ENCODE measurements at places on chromosomes 2 and 18.

GRCh38 chr2:193523662-193524061 is 1328.9 kb upstream of the TMEFF2 start:
- DNase-seq: no peak

DNA sequence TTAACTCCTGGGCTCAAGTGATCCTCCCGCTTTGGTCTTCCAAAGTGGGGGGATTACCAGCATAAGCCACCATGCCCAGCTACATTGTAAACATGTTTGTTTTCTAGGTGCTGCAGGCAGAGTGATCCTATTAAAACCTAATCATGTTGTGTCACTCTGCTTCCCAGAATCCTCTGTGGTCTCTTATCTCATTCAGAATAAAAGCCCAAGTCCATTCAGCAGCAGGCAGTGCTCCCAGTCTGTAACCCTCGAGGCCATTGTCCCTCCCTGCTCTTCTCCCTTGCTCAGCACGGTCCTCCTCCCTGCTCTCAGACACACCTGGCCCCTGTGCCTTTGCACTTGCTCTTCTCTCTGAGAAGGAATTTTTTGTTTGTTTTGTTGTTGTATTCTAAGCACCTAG is 11.1 kb upstream of the CABYR start:
- no peak for DNase-seq

- DNase-seq: no peak
Observed at GRCh38 chr2:184927040-184927439, 328.7 kb downstream of the ZNF804A start.

GRCh38 chr2:150107816-150108215 is 379.7 kb downstream of the RND3 start:
- DNase-seq: no peak

DNA sequence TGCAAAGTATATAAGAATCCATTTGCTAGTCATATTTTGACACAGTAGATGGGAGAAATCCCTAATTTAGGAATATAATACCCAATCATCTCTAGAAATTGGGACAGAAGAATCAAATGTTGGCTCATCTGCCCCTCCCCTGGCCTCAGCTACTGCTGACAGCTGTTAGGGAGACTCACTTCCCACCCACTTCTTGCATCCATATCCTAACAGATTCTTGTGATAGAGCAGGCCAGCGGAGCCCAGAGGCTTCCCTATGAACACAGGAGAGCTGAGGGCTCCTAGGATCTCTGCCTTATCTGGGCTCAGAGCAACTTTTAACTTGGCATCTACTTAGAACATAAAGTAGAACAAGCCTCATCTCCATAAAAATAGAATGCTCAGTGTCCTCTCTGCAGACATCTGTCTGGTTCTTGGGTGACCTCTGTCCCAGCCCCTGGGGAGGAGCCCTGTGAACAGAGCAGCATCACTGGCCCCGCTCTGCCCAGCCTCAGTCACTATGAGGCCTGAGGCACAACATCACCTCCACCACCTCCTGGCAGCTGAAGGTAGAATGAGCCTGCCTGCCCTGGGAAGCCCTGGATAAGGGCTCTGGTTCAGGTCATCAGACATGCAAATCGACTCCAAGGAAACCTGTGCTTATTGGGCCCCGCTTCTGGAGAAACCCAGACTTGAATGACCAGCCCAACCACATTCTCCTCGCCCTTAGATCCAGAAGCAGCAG is 229.7 kb downstream of the ANKRD36B start:
- no peak for DNase-seq

DNA sequence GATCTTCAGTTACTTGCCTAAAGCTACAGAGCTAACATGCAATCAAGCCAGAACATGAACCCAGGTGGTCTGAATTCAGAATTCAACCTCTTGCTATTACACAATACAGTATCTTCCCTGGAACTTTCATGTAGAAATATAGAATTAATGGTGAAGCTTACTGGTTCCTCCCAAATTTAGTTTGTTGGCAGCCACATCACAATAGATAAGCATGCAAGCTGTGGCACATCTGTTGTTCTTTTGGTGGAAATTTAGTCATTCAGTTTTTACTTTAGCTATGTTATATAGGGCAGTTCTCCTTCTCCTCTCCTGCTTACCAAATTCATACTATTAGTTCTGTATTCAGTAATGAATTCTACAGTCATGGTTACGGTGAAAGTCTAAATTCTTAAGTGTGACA is 101.0 kb upstream of the RNF152 start:
- no peak for DNase-seq

- DNase-seq: no peak
Observed at GRCh38 chr2:237556773-237557632, 9.4 kb upstream of the PRLH start.

- DNase-seq: no peak
Observed at GRCh38 chr2:4962419-4962818, 729.8 kb upstream of the SOX11 start.

DNA sequence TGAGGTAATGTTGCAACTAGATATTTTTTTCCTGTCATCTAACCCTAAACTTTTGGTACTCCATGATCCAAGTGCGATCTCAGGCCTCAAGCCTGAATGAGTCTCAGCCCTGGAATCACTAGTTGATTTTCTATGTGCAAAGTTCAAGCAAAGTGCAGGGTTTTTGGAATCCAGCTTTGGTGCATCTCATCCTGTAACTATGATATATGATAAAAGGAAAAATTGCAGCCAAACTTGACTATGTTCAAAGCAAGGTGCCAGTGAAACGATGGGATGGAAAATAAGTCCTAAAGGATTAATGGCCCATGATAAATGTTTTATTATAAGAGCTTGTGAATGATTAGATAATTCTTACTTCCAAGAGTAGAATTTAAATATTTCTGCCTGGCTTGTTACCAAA is 78.9 kb upstream of the NT5C1B start:
- no peak for DNase-seq

- no peak for DNase-seq
Observed at GRCh38 chr2:160252278-160252887, 52.3 kb upstream of the ITGB6 start.

- DNase-seq: no peak
Observed at GRCh38 chr2:226746196-226746800, 53.3 kb downstream of the IRS1 start.

- no peak for DNase-seq
Observed at GRCh38 chr18:27004056-27004829, 138.7 kb upstream of the AQP4 start.

DNA sequence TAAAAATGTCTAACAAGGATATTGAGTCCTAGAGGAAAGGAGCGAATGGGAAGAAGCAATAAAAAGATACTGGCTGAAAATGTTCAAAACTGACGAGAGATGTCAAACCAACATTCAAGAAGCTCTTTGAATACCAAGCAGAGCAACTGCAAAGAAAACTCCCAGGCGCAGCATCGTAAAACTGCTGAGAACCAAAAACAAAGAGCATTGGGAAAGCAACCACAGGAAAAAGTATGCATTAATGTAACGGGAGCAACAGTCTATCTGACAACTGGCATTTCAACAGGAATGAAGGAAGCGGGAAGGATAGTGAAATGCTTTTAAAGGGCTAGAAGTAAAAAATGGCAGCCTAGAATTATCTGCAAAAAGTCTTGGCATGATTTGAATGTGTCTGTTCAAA is 53.1 kb downstream of the ADCY3 start:
- no peak for DNase-seq

DNA sequence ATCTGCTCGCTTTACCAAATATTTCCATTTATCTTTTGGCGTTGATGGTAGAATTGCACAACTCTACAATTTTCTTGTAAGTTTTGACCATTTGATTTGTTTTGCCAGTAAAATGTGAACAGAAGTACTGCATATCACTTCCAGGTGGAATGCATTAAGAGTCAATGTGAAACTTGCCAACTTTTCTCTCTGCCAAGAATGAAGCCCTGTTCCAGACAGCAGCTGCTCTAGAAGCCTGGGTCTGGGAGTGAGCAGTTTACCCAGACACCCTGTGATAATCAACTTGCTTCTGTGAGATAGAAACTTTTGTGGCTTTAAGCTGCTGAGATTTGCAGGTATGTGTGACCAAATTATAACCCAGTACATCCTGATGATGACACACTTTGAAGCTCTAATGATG is 115.9 kb upstream of the SYT4 start:
- no peak for DNase-seq

DNA sequence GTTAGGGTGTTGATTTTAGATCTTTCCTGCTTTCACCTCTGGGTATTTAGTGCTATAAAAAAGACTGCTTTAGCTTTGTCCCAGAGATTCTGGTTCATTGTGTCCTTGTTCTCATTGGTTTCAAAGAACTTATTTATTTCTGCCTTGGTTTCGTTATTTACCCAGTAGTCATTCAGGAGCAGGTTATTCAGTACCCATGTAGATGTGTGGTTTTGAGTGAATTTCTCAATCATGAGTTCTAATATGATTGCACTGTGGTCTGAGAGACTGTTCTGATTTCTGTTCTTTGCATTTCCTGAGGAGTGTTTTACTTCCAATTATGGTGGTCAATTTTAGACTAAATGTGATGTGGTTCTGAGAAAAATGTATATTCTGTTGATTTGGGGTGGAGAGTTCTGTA is 167.1 kb upstream of the KYNU start:
- DNase-seq: no peak

- DNase-seq: no peak
Observed at GRCh38 chr18:11985586-11985985, 4.3 kb downstream of the IMPA2 start.

GRCh38 chr2:138713504-138713903 is 66.7 kb downstream of the NXPH2 start:
- DNase-seq: no peak

GRCh38 chr2:158102446-158102845 is 770 bp downstream of the UPP2 start:
- DNase-seq: no peak

GRCh38 chr2:12827721-12828120 is 111.0 kb downstream of the TRIB2 start:
- DNase-seq: no peak

DNA sequence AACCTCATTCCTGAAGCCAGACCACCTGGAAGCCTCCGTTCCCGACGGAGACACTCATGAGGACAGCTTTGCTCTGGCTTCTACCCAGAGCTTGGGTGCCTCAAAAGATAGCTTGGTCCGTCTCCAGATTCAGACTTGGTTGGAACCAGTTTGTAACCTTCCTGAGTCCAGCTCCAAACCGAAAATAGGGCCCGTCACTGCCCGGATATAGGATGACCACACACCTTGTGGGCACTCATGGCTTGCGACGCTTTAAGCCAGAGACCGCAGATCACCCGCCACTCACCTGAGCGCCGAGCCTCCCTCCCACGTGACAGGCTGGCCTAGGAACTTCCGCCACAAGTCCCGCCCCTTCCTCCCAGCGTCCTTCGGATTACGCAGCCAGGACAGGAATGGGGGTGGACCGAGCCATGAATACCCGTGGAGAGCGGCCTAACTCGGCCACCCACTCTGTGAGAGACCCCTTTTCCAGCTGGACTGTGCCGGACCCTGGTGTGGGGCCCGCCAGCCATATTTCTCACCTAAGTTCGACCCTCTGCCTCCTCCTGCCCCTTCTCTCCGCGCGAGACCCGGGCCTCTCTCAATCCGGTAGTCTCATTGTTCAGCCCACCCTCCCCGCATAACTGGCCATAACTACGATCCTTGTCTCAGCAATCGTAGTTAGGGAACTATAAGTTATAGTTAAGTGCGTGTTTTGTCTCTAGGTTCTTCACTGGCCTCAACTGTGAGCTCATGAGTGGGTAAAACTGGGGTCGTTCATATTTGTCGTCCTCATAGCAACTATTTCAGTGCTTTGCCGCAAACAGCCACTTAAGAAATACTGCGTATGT is at the start of gene MPV17:
TSS of gene MPV17 (minus strand) at position 332 of the 830 bp plus-strand sequence. CDS start 580 bp downstream, outside the sequence.
- DNase-seq: peak; percentile 94

DNA sequence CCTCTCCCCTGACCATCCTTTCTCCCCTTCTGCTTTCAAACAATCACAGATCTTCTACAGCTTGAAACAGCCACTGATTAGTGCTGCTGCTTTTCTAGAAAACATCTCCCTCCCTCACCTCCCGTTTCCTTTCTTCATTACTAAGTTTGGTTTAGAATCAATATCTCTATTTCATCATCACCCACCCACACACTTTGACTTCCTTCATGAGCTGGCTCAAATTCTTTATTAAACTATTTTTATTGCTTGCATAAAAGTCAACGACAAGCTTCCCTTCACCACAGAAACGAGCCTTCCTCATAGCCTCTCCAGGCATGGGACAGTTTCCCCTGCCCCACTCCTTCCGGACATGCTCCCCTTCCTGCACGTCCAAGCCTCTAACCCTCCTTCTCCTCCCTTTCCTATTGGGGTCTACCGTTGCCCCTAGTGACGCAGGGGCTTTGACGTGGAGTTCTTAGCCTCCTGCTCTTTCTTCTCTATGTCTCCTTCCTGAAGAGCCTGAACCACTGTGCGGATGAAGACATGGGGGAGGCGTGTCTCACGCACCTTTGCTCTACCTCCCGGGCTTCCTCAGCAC is 172.0 kb downstream of the AFF3 start:
- no peak for DNase-seq

DNA sequence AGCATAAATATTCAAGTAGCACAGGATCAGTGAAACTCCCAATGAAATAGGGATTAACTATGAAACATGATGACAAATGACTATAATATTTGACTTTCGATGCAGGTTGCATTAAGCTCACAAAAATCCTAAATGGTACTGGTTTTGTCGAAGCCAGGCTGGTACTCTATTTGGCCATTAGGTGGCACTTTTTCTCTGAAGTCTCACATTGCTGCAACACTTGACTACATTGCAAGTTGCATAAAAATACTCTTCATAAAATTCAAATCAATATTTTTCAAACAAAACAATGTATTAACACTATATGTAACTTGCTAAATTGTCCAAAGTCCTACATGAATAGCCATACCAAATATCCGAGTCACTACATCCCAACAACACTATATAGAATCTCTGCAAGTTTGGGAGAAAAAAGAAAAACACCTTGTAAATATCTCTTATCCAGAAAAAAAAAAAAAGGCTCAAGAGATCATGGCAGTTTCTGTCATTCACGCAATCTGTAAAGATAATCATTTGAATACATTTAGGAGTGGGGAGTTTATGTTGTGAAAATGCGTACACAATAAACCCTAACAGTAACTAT is 9.5 kb downstream of the RTTN start:
- DNase-seq: no peak

DNA sequence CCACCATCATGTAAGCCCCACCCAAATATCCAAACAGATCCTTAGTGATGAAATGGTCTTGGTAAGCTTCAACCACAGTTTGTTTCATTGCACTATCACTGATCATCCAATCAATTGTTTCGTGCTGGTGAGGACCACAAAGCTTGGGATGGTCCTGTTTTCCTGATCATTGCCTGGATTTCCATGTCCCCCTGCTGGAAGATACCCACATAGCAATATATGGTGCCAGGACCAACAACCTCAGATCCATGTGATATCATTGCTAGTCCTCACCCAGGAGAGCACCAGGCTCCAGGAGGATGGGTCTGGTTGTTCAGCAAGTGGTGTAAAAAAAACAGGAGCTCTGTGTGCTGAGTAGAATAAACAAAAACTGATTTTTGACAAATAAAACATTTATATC is 206.5 kb upstream of the SH3BP4 start:
- no peak for DNase-seq

DNA sequence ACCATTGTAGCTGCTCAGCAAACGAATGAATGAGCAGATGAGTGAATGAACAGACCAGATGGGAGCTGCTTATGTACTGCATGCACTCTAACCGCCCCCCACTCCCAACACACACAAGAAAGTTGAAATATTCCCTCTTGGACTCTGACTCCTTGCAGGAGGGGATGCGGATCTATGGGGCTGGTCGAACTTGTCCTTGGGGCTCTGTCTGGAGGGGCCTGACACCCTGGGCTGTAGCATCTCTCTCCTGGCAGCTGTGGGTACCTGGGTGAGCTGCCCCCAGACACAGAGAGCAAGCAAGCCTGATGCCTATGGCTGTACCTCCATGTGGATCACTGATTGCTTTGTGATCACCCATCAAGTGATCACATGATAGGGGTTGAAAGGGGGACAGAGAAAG is 192.4 kb upstream of the SMAD2 start:
- DNase-seq: no peak

Data from right forelimb (tissue), 1 donor.